NCI-H187 treated with DMSO at 0.1 percent for 48 hours (cell line): ENCODE measurements at places on chromosomes 6 and 20.

DNA sequence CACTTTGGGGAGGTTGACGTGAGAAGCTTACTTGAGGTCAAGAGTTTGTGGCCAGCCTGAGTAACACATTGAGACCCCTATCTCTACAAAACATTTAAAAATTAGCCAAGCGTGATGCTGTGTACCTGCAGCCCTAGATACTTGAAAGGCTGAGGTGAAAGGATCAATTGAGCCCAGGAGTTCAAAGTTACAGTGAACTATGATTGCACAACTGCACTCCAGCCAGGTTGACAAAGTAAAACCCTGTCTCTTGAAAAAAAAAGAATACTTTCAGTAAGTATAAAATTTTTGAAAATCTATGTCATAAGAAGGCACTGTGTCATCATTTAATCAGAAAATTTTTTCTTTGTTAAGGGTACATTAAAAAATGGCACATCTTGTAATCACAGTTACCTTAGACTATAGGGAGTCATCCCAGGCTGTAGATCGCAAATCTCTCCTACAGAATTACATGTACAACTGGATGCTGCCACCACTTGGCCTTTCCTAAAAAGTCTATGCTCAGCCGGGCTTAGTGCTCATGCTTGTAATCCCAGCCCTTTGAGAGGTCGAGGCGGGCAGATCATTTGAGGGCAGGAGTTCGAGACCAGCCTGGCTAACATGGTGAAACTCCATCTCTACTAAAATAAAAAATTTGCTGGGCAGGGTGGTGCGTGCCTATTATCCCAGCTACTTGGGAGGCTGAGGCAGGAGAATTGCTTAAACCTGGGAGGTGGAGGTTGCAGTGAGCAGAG, 17.0 kb upstream of the MRS2 start:
- no peak for DNase-seq

DNA sequence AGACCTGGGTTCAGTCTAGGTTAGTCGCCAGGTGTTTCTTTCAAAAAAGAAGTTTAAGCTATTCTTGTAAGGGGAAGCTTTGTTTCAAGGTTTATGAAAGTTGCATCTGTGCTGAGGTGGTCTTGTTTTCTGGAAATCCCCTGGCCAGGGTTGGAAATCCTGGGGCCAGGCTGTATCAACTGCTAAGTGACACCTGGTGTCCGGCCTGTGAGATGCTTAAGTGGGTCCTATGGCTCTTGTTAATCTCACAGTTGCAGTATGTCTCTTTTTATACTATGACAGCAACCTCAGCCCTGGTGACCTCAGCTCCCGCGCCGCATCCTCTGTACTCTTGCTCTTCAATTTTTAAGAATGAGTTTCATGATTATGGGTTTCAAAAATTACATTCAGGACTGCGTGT, 72.0 kb downstream of the CHMP4B start:
- DNase-seq, result no peak

DNA sequence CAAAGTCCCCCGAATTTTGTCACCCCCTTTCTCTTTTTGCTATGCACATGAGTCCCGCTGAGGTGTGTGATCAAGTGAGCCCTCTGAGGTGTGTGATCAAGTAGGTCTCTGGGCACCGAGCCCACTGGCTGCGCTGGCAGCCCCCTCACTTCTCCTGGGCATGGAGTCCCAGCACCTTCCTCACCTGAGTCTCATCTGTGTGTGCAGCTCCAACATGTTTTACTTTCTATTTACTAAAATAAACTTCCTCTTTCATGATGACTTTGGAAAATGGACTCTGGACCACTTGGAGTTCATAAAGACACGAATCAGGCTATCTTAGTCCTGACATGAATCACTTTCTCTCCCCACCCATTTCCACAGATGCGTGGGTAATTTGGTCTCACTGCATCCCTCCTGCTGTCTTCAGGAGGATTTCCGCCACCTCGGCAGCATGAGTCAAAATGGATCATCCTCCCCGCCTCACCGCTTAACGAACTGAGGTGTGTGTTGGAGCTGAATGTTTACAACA, 39.8 kb downstream of the PRDM1 start:
- no peak for DNase-seq

- DNase-seq, result no peak
These were observed 6.1 kb upstream of the ZNFX1 start for GRCh38 chr20:49283703-49284625.

DNA sequence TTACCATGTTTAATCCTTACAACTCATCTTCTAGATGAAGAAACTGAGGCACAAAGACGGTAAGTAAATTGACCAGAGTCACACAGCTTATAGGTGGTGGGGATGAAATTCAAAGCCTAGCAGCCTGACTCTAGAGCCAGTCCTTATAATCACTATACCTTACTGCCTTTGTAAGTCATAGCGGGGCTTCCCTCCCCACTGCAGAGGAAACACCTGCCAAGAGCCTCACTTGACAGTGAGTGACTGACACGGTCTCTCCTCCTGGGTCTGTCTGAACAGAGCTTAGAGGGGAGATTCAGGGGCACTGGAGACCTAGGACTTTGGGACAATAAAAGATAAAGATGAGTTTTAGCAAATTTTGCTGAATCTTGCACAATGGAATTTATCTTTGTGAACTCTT, 12.8 kb downstream of the SUN5 start:
- no peak for DNase-seq

DNA sequence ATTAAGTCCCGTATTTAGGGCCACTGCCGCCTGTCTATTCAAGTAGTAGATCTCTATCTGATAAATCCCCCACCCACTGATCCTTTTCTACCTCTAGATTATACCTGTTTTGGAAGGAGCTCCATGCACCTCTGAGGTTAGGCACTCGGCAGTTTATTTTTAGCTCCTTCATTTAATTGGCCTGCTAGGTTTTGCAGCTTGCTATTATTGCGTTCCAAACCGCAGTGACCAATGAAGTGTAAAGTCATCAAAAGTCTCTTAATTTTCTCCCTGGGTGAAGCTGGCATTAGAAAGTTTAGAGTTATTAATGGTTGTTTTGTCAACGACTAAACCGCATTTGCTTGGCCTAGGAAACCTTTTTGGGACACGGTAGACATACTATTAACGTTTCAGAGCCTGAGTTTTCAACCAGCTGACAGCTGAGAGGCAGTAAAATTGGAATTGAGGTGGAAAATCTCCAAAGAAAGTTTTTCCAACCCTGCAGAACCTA, 60.0 kb downstream of the RFPL4B start:
- DNase-seq, result no peak

DNA sequence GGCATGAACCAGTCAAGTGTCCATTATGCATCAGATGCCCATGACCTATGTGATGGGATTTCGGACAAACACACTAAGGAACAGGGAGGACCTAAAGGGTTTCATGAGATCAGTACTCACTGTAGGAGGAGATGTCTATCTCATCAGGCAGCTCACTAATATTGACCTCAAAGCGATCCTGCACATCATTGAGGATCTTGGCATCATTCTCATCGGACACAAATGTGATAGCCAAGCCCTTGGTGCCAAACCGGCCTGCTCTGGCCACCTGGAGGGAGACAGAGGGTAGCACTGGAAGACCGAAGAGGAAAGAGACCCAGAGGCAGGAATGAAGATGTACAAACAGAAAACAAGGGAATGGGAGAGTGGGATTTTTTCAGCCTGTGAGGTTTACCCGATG, 1.9 kb downstream of the MCCD1 start:
- no peak for DNase-seq

- DNase-seq, result peak; percentile 60
These were observed 56.0 kb downstream of the CDK5RAP1 start for GRCh38 chr20:33345342-33345741.
